ENCODE measurements at places on chromosomes 5 and 9. TPM values are rescaled to one million over a fixed set of nuclear protein-coding genes. Genes with fewer than 3 reads are reported as not detected.

The PLAC8L1 gene
- polyA plus RNA-seq, result 1.1 TPM

The ANGPTL2 gene
- polyA plus RNA-seq, result 30.3 TPM

The SPTAN1 gene
- 288 TPM for polyA plus RNA-seq

The PCDHGC5 gene
- 0.76 TPM for polyA plus RNA-seq

The TMC1 gene
- polyA plus RNA-seq, result 0.30 TPM

The TRUB2 gene
- 33.0 TPM for polyA plus RNA-seq

The MZB1 gene
- 0.81 TPM for polyA plus RNA-seq

The CSF1R gene
- polyA plus RNA-seq, result 23.5 TPM

Data from right lung (tissue), 10 donors.